Bronchial epithelial cell (primary cell): ENCODE measurements at places on chromosomes 1 and 21. TPM values are rescaled to one million over a fixed set of nuclear protein-coding genes. Genes with fewer than 3 reads are reported as not detected.

DNA sequence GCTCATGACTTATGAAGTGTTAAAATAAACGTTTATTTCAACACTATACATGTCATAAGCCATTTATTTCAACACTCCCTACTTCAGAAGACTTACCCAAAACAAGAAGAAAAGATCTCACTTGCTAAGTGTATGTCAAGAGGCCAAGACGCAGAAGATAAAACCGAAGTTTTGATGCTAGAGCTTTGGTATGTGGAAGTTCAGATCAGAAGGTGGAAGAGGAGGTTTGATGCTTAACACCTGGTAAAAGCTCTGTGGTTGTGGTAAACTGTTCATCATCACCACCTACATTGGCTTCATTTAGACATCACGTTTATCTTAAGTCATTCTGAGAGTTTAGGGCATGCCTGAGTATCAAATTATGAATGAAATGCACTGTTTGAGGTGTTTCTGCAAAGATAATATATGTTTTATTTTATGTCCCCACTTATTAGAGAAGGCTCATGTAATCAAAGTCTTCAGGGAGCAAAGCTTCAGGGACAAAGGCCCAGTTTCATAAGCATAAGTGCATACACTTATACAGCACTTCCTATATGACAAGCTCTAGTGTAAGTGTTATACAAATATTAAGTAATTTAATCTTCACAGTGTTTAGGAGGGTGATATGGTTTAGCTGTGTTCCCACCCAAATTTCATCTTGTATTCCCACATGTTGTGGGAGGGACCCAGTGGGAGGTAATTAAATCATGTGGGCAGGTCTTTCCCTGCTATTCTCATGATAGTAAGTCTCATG lies 533.3 kb downstream of the PTBP2 start:
- no peak for DNase-seq

DNA sequence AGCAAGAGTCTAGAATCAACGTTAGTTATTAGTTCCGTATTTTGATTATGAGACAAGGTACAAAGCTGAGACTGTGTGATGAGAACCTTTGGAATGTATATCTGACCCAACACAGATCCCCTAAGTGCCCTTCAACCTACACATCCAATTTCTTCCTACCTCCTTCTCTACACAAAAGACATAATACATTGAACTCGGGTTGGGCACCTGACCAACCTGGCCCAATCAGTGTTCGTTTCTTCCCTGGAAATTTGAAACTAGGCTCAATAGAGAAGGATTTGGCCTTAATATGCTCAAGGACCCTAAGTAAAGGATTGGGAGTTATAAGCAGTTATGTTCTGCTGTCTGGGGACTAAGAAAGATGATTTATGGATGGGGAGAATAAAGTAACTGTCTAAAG lies 12.1 kb downstream of the ITSN1 start:
- DNase-seq, result no peak

SMCP gene
- total RNA-seq, result not detected in 2 replicates

- no peak for DNase-seq
Measured at GRCh38 chr1:165344736-165345135, 11.8 kb downstream of the LMX1A start.

DNA sequence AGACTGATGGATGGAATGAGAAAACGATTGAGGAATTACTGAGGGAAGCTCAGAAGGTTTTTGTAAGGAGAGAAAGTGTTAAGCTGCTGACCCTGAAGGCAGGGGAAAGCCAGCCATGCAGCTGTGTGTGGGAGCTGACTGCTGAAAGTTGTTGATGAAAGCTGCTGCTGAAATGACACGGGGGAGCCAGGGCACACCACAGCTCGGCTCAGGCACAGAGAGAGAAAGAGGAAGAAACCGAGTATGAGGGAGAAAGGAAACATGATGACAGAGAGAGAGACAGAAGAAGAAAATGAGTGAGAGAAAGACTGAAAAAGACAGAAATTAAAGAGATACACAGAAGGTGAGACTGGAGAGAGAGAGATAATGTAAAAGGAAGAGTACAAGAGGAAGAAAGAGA lies 115.5 kb downstream of the LRRC53 start:
- no peak for DNase-seq

DNA sequence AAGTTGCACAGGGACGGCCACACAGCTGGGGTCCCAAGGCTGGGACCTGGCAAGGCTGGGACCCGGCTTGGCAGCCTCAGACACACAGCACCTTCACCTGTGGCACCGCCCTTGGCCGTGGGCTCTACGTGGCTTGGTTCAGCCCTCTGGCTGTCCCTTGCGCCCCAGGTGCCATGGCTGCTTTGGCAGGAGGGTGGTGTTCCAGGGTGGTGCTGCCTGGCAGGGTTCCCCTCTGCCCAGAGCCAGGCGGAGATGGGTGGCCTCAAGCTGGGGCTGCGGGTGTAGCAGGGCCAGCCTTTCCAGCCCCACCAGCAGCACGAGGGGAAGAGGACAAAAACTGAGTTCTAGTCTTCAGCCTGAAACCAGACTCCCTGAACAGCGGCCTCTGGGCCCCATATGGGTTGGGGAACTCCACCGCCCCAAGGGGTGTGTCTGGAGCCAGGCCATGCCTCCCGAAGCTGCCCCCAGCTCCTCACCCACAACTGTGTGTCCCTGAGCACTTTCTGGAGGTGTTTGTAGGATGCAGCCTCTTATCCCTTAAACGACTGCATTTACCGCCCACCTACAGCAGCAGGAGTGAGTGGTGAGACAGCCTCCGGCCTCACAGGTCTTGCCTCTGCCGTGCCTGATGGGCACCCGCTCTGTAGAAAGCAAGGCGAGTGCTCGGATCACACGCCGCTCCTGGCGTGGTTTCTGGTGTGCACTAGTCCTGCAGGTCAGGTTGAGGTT lies 92.3 kb downstream of the PDE9A start:
- no peak for DNase-seq

NEGR1 gene
- 0.13 and 0.26 TPM in 2 replicates for total RNA-seq
